NCI-H1436 treated with DMSO at 0.1 percent for 48 hours (cell line): ENCODE measurements at places on chromosomes 11 and 22.

- DNase-seq, result no peak
Observed at GRCh38 chr22:22974156-22974555, 86.5 kb downstream of the IGLL5 start.

DNA sequence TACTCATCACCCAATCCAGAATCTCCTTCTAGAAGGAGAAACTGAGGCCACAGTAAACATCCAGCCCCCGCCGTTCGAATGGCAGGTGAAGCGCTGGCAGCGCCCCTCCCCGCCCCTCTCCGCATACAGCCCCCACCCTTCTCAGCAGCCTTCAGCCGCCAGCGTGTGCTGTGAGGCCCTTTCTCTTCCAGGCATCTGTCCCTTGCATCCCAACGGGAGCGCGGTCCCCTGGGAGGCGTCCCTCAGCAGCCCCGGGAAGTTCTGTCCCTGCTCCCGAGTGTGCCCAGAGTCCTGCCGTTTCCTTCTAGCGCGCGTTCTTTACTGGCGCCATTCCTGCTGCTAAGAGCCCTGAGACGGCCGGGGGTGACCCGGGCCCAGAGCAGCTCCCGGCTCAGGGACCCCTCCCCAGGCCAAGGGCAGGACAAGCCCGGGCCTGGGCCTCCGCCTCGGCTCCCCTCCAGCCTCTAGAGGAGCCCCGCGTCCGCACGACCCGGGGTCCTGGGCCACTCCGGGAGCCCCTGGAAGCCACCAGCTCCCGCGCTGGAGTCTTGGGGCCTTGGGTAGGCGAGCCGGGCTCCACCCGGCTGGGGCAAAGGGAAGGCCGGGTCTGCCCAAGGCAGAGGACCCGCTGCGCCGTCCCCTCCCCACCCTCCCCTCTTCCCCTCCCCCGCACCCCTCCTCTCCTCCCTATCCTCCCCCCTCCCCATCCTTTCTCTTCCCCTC lies 450.4 kb downstream of the OPCML start:
- DNase-seq, result no peak

DNA sequence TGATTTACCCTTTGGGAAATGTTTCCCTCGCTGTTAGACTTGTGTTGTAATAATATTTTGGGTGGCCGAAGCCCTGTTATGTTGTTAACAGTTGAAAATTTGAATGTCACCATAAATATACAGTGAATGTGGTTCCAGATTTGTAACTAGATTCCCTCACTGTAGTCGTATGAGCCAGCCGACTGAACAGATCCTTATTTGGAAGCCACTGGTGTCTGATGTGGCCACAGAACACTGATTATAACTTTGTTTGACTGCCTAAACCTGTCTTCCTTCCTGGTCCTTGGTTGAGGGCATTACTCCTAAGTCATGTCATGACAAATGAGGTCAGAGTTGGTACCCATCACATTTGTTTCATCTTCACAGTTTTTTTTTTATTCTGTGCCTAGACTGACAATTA lies 45.4 kb downstream of the YAP1 start:
- DNase-seq, result no peak

GRCh38 chr22:43375951-43376455 lies 32.8 kb upstream of the SCUBE1 start:
- DNase-seq, result no peak

DNA sequence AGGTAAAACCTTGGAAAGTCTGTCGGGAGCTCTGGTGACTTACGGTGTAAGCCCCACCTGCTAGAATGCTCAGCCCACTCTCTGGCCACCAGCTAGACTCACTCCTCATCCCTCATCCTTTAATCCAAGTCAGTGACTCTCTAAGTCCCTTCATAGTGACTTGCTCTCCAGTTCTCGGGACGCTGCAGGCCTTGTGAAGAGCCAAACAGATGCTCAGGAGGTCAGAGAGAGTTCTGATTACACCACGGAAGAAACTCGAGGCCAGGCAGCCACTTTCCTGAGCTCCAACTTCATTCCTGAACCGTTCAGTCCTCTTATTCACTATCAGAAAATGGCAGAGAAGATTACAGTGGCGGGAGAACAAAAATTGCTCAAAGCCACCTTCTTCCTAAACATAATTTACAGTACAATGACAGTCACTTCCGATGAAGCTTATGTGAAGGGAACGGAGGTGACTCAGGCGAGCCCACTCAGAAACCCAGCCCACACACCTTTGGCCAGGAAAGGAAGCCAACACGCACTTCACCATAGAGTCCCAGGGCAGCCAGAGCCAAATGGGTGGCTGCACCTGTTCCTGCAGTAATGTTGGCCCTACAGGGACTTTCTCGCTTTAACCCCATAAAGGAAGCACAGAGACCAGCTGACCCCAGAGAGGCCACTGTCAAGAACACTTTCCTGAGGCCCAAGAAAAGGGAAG lies 100.4 kb downstream of the GALNT18 start:
- no peak for DNase-seq

- no peak for DNase-seq
Observed at GRCh38 chr11:83020942-83021779, 50.5 kb downstream of the RAB30 start.

- no peak for DNase-seq
Observed at GRCh38 chr11:83072350-83073242, 899 bp upstream of the RAB30 start.

- no peak for DNase-seq
Observed at GRCh38 chr11:83493917-83494316, 207.8 kb upstream of the CCDC90B start.

DNA sequence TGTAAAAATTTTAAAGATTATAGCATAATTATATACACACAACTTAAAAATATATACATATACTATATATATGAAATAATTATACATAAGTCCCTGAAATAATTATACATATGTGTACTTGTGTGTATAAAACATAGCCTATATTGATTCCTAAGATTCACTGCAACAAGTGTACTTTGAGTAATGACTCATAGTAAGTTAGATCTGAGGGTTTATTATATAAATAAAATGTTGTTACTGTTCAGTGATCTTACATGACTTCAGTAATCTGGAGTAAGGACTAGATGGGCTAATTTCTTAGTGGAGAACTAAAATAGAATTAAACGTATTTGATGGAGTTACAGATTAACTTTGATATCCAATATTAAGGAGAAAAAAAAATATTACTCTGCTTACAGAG lies 350.5 kb downstream of the CNTN5 start:
- DNase-seq, result no peak

DNA sequence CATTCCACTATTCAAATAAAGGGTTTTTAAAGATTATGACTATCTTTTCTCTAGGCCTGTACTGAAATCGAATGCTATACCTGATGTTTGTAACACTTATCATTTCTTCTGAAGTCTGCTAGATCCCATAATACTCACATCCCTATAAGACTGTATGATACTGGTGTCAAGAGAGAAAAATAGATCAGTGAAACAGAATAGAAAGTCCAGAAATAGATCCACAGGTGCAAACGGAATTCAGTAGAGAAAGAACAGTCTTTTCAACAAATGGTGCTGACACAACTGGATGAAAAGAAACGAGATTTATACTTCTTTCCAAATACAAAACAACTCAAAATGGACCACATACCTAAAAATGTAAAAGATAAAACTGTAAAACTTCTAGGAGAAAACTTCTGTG lies 143.2 kb downstream of the APOL5 start:
- DNase-seq, result no peak

GRCh38 chr11:122978299-122978620 lies 3.4 kb downstream of the BSX start:
- no peak for DNase-seq

DNA sequence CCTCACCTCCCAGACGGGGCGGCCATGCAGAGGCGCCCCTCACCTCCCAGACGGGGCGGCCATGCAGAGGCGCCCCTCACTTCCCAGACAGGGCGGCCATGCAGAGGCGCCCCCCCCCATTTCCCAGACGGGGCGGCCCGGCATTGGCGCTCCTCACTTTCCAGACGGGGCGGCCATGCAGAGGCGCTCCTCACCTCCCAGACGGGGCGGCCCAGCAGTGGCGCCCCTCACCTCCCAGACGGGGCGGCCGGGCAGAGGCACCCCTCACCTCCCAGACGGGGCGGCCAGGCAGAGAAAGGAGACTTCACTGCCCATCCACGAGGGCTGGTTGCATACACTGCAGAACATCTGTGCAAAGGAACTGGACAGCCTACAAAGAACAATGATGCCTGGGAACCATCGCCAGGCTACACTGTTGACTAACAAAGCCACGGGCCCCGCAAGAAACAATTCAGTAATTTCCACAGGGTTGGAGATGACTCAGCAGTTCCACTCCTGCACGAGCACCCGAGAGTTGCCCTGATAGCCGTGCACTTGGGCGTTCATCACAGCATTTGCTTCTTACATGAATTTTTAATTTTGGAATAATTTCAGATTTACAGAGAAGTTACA lies 58.7 kb downstream of the CTTN start:
- no peak for DNase-seq

DNA sequence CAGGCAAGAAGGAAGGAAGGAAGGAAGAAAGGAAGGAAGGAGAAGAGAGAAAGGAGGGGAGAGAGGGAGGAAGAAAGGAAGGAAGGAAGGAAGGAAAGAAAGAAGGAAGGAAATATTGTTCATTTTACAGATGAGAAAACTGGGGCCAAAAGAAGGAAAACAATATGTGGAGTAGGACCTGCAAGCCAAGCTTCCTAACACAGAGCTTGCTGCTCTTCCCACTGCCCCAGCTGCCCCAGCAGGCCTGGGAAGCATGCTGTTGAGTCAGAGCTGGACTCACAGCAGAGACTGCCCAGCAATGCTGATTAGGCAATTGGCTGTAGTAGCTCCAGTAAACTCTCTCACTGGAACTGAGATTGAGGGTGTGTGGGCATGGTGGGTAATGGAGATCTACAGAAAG lies 42.6 kb upstream of the SMCO4 start:
- no peak for DNase-seq

DNA sequence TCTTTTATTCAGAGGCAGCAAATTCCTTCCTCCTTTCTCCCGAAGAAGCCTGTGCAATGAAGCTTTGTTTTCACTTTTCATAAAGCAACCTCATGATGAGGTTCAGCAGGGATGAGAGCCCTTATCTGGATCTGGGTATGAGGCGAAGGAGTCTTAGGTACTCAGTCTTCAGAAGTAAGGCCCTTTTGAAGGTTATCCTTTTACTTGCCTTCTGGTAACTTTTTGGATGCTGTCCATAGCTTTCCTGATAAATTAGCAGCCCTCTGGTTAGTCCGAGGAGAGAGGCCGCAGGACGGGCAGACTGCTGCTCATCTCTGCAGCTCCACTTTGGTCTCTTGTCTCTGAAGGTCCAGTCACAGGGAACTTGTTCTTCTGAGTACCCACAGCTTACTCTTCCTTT lies 1.1 kb downstream of the TRIM22 start:
- DNase-seq, result no peak

DNA sequence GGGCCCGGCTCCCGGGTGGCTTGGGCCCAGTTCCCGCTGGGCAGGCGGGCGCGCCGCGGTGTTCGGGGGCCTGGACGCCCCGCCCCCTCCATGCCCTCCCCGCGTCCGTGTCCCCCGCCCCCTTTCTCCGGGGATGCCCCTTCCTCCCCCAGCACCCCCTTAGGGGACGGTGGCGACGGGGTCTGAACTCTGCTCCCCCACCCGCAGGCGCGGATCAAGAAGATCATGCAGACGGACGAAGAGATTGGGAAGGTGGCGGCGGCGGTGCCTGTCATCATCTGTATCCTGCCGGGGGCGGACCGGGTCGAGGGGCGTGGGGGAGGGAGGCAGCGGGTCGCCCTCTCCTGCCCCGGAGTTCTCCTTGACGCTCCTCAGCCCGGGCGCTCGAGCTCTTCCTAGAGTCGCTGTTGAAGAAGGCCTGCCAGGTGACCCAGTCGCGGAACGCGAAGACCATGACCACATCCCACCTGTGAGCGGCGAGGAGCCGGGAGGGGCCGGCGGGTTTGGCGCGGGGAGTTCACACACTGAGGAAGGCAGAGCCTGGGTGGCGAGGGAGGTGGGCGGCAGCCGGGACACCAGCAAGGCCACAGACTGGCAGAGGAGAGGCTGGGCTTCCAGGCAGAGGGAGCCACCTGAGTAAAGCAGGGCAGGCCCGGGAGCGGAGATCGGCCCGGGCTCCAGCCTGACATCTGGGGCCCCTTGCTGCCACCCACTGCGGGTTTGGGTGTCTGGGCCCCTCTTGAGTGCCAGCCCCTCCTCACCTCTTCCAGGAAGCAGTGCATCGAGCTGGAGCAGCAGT lies 546 bp downstream of the DRAP1 start:
- no peak for DNase-seq
